Chondrocyte (in vitro differentiated cells): ENCODE measurements at places on chromosomes 2 and 18. TPM values are rescaled to one million over a fixed set of nuclear protein-coding genes. Genes with fewer than 3 reads are reported as not detected.

DNA sequence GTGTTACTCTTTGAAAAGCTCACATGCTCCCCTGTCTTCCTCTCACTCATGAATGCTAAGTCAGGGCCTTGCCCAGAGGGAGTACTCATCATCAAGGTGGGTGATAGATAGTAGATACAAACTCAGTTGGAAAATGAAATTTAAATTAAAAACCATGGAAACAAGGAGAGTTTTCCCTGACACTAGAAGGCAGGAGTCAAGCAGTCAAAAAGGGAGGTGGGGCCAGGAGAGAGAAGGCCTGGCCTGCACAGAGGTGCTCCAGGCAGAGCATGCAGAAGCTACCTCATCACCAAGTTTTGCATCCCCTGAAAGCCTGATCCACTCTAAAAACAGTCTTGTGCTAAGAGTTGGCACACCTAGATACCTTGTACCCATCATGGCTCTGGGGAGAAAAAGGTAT, 143.7 kb downstream of the MYO5B start:
- H3K4me1 ChIP-seq = no peaks in the 10 kb centered on the region
- DNase-seq = no peak
- H3K36me3 ChIP-seq = no peaks in the 10 kb centered on the region
- H3K4me3 ChIP-seq = no peak overlapping the region
- no peak overlapping the region for H3K27ac ChIP-seq
- H3K27me3 ChIP-seq = peaks cover 33% of the 10 kb centered on the region

DNA sequence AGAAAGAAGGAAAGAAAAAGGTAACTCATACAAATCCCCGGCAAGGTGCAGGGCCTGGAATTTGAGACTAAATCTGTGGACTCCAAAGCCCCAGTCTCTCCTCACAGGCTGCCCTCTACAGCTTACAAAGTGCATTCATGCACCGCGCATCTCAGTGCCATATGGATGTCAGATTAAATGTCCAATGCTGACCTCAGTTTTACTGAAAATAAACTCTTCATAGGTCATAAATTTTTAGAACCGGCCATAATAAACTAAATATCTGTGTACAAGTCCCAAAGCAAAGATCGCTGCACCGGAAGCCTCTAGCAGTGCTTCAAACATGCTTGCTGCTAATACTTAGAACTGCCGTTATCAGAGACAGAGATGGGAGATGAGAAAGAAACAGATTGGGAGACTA, 17.7 kb downstream of the ST6GAL2 start:
- no peak overlapping the region for H3K4me3 ChIP-seq
- DNase-seq = no peak
- peak overlapping the region; percentile 84 for H3K27ac ChIP-seq
- H3K36me3 ChIP-seq = no peaks in the 10 kb centered on the region

DNA sequence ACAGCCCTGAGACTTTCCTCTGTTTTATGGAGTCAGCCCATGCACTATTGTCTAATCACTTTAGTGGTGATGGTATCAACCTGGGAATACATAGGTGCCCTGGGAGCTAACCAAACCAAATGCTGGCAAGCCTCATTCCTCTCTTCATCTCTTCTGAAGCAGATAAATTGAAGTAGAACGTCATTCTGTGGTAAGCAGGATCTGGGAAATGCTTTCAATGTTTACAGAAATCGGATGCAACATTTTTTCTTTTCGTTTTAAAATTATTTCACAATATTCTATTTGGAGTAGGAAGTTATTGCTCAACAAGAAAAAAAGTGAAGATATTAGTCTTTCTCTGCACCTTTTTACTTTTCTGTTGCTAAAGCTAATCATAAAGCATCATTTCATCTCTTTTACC, 114.2 kb downstream of the RBMS1 start:
- H3K4me3 ChIP-seq = no peak overlapping the region
- H3K4me1 ChIP-seq = peaks cover 88% of the 10 kb centered on the region
- DNase-seq = no peak

The PRSS56 gene
- total RNA-seq = not detected in 3 replicates

GRCh38 chr2:62669180-62669579, 36.3 kb upstream of the EHBP1 start:
- H3K27me3 ChIP-seq = no peaks in the 10 kb centered on the region
- peaks cover 9% of the 10 kb centered on the region for H3K4me1 ChIP-seq
- H3K27ac ChIP-seq = no peak overlapping the region
- H3K36me3 ChIP-seq = no peaks in the 10 kb centered on the region
- no peak overlapping the region for H3K4me3 ChIP-seq

DNA sequence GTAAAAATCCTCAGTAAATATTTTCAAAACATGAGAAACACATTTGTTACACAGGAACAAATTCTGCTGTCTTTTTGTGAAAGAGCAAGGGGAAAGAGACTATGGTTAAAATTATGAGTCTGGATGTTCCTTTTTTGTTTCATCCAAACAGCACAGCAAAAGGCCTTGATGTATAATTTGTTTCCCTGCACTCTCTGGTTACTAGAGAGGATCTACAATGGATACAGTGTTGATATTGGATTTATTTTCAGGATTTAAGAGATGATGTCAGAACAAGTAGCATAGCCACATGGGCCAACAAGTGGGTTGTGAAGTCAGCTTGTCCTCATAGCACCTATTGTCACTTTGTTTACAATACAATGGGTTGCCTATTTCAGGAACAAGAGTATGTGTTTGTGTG, 11.3 kb upstream of the ERBB4 start:
- no peaks in the 10 kb centered on the region for H3K36me3 ChIP-seq
- peaks cover 7% of the 10 kb centered on the region for H3K4me1 ChIP-seq
- H3K27ac ChIP-seq = no peak overlapping the region
- H3K4me3 ChIP-seq = no peak overlapping the region
- H3K27me3 ChIP-seq = no peaks in the 10 kb centered on the region
- no peak for DNase-seq

The TRABD2A gene
- total RNA-seq = 0.37 to 1.2 TPM (median 0.82 TPM) in 3 replicates

DNA sequence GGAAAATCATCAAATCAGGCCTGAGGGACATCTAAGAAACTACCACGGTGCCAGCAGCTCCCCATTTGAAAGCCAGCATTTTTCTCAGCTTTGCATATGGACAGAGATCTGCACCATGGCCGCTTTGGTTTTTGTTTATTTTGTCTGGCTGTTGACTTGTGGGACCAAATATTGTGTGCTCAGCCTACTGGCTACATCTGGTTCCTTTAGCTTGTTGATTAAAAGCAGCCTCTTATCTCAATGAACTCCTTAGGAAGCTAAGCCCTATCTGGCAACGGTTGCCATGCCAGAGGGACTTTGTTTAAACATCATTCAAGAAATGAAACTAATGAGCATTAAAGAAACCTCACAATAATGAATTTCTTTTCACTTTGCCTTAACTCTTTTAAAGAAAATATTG, 32.4 kb upstream of the CCDC150 start:
- peaks cover 27% of the 10 kb centered on the region for H3K4me1 ChIP-seq
- no peaks in the 10 kb centered on the region for H3K27me3 ChIP-seq
- H3K27ac ChIP-seq = no peak overlapping the region
- no peak for DNase-seq
- H3K4me3 ChIP-seq = no peak overlapping the region

GRCh38 chr18:11834772-11835171, 16.4 kb upstream of the CHMP1B start:
- no peaks in the 10 kb centered on the region for H3K4me1 ChIP-seq
- no peaks in the 10 kb centered on the region for H3K36me3 ChIP-seq
- no peaks in the 10 kb centered on the region for H3K27me3 ChIP-seq
- no peak for DNase-seq
- H3K27ac ChIP-seq = no peak overlapping the region

The GAREM2 gene
- 6.5 to 22.6 TPM (median 19.1 TPM) in 3 replicates for total RNA-seq

GRCh38 chr2:78417355-78417754, 608.1 kb upstream of the REG3G start:
- H3K36me3 ChIP-seq = no peaks in the 10 kb centered on the region
- no peaks in the 10 kb centered on the region for H3K4me1 ChIP-seq
- H3K27me3 ChIP-seq = no peaks in the 10 kb centered on the region
- DNase-seq = no peak
- no peak overlapping the region for H3K27ac ChIP-seq

- peaks cover 6% of the 10 kb centered on the region for H3K27me3 ChIP-seq
- no peak for DNase-seq
- H3K4me1 ChIP-seq = no peaks in the 10 kb centered on the region
- H3K36me3 ChIP-seq = no peaks in the 10 kb centered on the region
- no peak overlapping the region for H3K27ac ChIP-seq
These were observed 176.9 kb upstream of the MC4R start for GRCh38 chr18:60549338-60549960.

DNA sequence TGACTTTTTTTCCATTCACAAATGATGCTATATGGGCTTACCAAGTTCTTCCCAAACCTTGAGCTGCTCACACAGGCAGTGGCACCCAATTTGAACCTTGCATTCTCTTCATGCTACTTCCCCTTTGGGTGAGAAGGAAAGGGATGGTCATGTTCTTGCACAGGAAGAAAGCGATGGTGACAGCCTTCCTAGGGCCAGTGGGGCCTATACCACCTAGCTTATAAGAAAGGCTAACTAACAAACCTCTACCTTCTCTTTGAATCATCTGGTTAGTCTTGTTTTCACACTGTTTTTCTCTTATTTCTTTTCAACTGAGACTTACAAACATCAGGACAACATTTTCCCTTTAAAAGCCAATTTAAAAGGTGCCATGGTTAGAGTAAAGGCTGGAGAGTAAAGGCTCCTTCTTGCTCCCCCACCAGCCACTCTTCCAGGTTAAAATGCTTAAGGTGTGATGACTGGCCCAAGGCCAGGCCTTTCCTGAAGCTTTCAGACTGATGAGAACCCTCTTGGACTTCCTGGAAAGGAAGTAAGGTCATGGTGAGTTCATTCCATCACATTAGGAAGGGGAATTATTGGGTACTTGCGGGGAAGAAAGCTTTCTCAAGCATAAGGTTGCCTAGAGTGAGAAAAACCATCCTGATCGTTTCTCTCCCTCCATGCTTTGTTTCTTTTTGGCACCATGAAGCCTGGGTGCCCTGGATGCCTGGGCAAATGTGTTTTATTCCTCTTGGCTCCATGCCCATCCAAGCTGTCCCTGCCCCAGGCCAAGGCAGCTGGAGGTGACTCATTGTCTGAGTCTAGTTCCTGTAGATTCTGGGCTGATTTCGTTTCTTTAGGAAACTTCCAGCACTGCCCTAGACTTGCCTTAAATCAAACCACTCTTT, 41.4 kb upstream of the ITGB6 start:
- peaks cover 3% of the 10 kb centered on the region for H3K36me3 ChIP-seq
- H3K27me3 ChIP-seq = no peaks in the 10 kb centered on the region
- H3K4me1 ChIP-seq = peaks cover 78% of the 10 kb centered on the region
- H3K27ac ChIP-seq = peak overlapping the region; percentile 89
